ENCODE measurements at places on chromosomes 1 and 21.
A peak's percentile ranks its signal among the peaks of the same experiment; 100 is the strongest.

- DNase-seq, result no peak
These were observed 7.0 kb upstream of the IL6R start for GRCh38 chr1:154398141-154398540.

DNA sequence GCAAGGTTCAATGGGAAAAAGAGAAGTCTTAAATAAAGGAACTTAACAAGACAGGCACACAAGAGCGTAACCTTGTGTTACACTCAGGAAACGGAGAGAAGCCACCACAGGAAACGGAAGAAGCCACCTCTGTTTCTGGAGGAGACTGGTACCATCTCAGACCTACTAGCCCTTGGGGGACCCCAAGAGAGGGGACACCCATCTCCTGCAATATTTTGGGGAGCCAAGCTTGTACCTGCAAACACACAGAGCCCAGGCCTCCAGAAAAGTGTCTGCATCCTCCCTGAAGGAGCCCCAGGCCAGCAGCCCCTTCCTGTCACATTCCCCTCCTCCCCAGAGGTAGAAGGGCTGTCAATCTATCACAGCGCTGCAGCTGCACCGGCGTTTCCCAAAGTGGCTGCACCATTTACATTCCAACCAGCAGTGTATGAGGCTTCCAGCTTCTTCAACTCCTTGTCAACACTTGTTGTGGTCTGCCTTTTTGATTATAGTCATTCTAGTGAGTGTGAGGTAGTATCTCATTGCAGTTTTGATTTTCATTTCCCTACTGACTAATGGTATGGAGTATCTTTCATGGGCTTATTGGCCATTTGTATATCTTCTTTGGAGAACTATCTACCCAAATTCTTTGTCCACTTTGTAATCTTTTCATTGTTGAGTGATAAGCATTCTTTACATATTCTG, 23.0 kb upstream of the PADI1 start:
- peak; percentile 21 for DNase-seq

GRCh38 chr21:20404915-20405314, 593.3 kb upstream of the NCAM2 start:
- no peak for DNase-seq

- peak; percentile 40 for DNase-seq
These were observed 38.3 kb upstream of the TARBP1 start for GRCh38 chr1:234517110-234517802.

DNA sequence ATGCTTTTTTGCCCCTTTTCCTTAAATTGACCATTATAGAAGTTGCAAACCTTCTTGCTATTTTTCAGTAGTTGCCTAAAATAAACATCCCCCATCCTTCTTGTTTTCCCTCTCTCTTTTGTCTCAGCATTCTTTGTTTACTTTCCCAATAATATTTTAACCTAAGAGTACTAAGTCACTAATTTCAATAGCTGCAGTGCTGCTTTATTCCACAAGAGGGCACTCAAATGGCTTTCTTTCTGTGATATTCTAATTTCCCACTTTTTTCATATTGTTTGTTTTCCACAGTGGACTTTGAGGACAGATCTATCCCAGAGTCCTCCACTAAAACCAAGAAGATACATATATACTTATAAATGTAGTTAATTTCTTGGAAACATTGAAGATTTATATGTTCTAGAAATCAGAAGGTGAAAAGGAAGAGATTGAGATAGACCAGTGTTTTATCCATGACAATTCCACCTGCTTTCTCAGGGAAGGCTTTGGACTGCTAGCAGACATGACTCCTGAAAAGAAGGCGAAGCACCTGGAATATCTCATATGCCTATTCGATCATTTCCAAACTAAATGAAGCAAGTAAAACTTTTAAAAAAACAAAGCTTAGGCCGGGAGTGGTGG, 104.8 kb upstream of the GRIK1 start:
- DNase-seq, result peak; percentile 46

GRCh38 chr1:152169366-152170025, 10.5 kb upstream of the RPTN start:
- DNase-seq, result no peak

- no peak for DNase-seq
These were observed 37.4 kb downstream of the UBE2T start for GRCh38 chr1:202304375-202304774.
